ENCODE measurements at places on chromosomes 16 and 17.

GRCh38 chr16:58970775-58971174, 236.7 kb upstream of the GOT2 start:
- DNase-seq, result peak; percentile 7

- DNase-seq, result no peak
Observed at GRCh38 chr17:80455784-80456183, 20.6 kb downstream of the NPTX1 start.

GRCh38 chr17:44071772-44072171, 1.2 kb downstream of the G6PC3 start:
- DNase-seq, result no peak

- DNase-seq, result peak; percentile 36
Observed at GRCh38 chr17:82019690-82020571, 2.7 kb downstream of the CENPX start.

DNA sequence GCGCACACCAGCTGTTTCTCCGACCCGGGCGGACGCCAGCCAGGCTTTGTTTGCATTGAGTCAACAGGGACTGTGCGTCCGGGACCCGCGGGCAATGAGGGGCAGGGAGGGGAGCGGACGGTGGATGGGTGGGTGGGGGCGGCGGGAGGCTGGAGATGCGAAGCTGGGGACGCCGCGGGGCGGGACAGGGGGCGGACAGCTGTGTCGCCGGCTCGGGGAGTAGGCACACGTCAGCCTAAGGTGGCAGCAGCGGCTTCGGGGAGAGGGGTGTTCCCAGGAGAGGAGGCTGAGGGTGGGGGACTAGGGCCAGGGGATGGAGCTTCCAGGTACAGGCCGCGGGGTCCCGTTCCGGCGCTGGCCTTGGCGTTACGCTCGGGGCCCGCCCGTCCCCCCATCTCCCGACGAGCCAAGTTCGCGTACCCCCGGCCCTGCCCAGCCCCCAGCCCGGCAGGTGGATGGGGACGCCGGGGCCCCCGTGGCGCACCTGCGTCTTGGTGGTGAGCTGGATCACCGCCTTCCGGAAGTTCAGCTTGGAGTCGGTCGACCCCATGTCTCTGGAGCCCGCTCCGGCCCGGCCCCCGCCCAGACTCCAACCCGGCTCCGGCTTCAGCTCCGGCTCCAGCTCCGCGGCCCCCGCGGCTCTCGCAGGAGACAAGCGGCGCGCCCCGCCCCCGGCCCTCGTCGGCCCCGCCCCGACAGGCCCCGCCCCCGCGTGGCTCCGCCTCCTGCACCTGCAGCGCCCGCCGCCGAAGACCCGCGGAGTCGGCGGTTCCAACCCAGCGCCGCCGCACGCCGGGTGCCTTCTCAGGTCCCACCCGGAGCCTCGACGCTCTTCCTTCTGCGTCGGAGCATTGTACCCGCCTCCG, at the start of gene HID1:
Gene HID1 (minus strand): TSS at position 653 of the 866 bp plus-strand sequence. CDS start 103 bp downstream, at position 550.
- no peak for DNase-seq

Data from iris pigment epithelial cell (primary cell).